ENCODE measurements at places on chromosomes 6 and 20.

GRCh38 chr6:101528801-101529200 lies 135.3 kb downstream of the GRIK2 start:
- DNase-seq, result no peak

DNA sequence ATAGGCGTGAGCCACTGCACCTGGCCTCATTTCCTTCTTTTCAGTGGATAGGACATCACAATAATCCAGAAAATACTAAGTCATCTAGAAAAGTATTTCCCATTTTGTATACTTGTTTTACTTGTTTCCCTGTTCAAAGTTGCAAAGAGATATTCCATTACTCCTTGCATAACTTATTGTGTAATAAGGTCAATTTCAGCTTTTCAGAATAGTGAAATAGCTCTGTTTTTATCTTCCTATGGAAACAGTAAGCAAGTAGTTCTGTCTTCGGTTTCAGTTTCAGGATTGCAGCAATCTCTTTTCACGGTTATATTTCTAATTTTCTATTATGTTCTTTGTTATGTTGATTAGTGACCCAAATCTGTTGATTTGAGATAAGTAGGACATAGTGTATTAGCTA lies 6.0 kb downstream of the STX11 start:
- DNase-seq, result no peak

DNA sequence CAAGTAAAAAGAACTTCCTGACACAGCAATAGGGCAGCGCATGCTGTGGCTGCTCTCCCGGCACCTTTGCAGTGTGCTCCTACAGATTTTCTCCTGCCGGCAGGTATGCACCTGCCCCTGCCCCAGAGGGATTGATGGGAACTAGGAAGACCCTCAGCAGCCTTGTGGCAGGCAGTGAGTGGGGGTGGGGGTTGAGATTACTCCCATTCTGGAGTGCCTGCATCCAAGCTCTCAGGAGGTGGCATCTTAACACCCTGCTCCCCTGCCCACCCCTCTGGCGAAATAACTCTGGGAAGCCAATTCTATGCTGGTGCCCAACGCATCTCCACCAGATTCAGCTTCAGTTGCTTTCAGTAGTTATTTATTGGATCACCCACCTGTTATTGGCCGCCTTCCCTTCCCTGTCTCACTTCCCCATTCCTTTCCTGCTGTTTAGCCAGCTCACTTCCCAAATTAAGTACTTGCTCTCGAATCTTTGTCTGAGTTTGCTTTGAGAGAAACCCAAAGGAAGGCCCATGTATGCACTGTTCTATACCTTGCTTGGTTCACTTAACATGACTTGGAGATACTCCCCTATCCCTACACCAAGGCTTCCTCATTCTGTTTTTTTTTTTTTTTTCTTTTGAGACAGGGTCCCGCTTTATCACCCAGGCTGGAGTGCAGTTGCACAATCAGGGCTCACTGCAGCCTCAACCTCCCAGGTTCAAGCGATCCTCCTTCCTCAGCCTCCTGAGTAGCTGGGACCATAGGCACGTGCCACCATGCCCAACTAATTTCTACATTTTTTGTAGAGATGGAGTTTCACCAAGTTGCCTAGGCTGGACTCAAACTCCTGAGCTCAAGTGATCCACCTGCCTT lies 29.3 kb upstream of the SLC23A2 start:
- no peak for DNase-seq

- no peak for DNase-seq
Measured at GRCh38 chr6:140441256-140441655, 1066.8 kb upstream of the CITED2 start.

- no peak for DNase-seq
Measured at GRCh38 chr6:107821591-107821990, 2.5 kb downstream of the SCML4 start.

All from NCI-H1092 (cell line).